ENCODE measurements at places on chromosomes 7 and 10. TPM values are rescaled to one million over a fixed set of nuclear protein-coding genes. Genes with fewer than 3 reads are reported as not detected.

Gene HSPA12A
- 8.8 TPM for total RNA-seq

- no peaks in the 10 kb centered on the region for H3K4me1 ChIP-seq
- DNase-seq, result no peak
- H3K27ac ChIP-seq, result no peak overlapping the region
Measured at GRCh38 chr10:28087661-28088351, 88.9 kb upstream of the ODAD2 start.

GRCh38 chr10:3708852-3709251, 76.2 kb downstream of the KLF6 start:
- no peaks in the 10 kb centered on the region for H3K27me3 ChIP-seq
- no peak overlapping the region for H3K4me3 ChIP-seq
- no peak for DNase-seq
- H3K36me3 ChIP-seq, result no peaks in the 10 kb centered on the region

GRCh38 chr7:22885797-22886261, 63.2 kb upstream of the TOMM7 start:
- no peaks in the 10 kb centered on the region for H3K36me3 ChIP-seq
- H3K27ac ChIP-seq, result no peak overlapping the region
- DNase-seq, result no peak
- no peak overlapping the region for H3K4me3 ChIP-seq

DNA sequence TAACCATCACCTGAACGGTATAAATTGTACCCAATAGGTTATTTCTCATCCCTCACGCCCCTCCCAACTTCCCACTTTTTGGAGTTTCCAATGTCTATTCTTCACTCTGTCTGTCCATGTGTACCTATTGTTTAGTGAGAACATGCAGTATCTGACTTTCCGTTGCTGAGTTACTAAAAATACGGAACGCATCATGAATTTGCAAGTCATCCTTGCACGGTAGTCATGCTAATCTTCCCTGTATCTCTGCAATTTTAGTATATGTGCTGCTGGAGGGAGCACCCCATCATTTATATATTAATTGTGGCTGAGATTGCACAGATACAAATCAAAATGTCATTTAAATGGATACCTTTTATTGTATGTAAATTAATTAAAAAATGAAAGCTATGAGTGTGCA, 75.7 kb upstream of the SFMBT2 start:
- H3K27ac ChIP-seq, result no peak overlapping the region
- no peak overlapping the region for H3K4me3 ChIP-seq
- no peak for DNase-seq
- no peaks in the 10 kb centered on the region for H3K27me3 ChIP-seq

Gene FKBP9
- 129 TPM for total RNA-seq

All from uterus (tissue), 4 donors.